Stimulated activated CD4-positive, alpha-beta T cell treated with anti-CD3 and anti-CD28 coated beads, Interleukin-2, amount 100 ng/mL, for 24 hours (primary cell): ENCODE measurements at places on chromosomes 3 and 15.
A peak's percentile ranks its signal among the peaks of the same experiment; 100 is the strongest.

DNA sequence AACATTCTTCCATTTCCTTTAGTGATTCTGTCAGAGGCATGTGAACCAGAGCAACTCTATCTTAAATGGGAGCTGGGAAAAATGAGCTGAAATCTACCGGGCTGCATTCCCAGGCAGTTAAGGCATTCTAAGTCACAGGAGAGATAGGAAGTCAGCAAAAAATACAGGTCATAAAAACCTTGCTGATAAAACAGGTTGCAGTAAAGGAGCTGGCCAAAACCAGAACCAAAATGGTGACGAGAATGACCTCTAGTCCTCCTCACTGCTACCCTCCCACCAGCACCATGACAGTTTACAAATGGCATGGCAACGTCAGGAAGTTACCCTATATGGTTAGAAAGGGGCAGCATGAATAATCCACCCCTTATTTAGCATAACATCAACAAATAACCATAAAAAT is 66.4 kb downstream of the B3GALNT1 start:
- no peak for DNase-seq

DNA sequence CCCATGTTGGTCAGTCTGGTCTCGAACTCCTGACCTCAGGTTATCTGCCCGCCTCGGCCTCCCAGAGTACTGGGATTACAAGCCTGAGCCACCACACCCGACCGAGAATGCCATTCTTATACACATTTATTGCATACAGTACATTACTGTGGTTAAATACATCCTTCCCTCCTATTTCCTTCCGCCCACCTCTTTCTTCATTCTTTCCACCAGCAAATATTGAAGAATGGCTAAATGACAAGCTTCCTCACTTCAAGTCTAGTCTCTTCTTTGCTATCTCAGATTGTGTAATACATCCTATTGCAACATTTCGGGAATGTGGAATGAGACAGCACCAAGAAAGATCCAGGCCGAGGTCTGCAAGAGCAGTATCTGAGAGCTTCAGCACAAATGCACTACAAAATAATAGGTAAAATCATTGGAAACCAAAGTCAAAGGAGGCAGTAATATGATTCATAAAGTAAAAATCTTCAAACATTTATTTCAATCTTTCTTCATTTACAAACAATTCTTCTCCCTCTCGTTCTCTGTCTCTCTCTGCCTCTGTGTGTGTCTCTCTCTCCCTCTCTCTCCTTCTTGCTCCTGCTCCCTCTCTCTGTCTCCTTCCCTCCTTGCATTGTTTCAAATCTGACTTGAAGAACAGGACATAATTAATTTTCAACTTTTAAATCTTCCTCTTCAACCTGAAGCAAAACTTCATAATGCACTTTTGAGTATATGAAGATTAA is 94.7 kb upstream of the TGFBR2 start:
- DNase-seq = no peak

- no peak for DNase-seq
These were observed 2.7 kb downstream of the PRICKLE2 start for GRCh38 chr3:64222501-64223111.

GRCh38 chr3:84039099-84039498 is 919.7 kb upstream of the CADM2 start:
- DNase-seq = no peak

- no peak for DNase-seq
These were observed 55.5 kb downstream of the PLS1 start for GRCh38 chr3:142651711-142652110.

- no peak for DNase-seq
These were observed 88.2 kb upstream of the POMGNT2 start for GRCh38 chr3:43194069-43194468.

DNA sequence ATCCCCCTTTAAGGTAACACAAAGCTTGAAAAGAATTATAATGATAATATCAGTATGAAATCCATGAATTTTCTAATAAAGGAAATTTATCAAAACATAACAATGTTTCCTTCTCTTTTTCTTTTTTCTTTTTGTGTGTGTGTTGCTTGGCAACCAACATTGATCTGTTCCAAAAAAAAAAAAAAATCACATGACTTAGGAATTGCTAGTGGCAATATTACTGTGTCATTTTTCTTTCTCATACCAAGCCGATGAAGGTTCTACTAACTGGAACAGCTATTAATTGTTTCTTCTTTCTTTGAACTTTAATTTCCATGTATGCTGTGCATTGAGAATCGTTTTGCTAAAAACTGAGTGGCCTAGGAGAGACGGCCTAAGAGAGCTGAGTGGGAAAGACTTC is 317.7 kb upstream of the ONECUT1 start:
- DNase-seq = no peak

- no peak for DNase-seq
These were observed 127.1 kb downstream of the KCNMB2 start for GRCh38 chr3:178663201-178663934.

DNA sequence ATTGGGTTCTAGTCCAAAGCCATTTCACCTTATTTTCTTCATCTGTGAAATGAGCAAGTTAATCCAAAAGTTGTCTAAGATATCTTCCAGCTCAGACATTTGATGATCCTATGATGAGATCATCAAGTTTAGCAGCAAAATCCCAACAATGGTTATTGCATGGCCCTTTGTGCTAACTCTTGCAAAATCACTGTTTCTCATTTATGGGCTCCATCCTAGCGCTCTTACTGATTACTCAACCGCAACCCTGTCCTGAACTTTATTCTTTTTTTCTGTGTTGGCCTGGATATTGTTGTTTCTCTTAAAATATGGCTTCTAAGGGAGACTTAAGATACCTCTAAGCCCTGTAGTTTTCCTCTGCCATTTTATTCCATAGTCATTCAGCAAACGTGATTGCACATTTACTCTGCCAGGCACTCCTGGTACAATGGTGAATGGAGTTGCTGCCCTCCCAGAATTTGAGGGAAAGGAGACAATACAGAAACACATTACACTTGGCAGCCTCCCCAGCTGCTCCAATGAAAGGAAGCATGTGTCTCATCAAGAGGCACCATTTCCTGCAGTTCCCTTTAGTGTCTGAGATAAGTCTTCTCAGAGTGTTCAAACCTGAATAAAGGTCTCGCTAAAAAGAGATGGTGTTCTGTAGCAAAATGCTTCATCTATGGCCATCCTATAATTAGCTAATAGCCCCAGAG is 4.4 kb downstream of the GXYLT2 start:
- DNase-seq = no peak

DNA sequence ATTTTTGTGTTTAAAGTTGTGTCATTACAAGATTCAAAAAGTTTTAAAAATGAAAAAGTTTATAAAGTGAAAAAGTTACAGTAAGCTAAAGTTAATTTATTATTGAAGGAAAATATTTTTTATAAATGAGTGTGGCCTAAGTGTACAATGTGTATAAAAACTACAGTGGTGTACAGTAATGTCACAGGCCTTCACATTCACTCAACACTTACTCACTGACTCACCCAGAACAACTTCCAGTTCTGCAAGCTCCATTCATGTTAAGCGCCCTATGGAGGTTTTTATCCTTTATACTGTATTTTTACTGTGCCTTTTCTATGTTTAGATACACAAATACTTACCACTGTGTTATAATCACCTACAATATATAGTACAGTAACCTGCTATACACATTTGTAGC is 76.3 kb downstream of the DTWD1 start:
- DNase-seq = no peak

- DNase-seq = peak; percentile 50
These were observed at the start of gene GATM for GRCh38 chr15:45378149-45378912. Gene GATM (minus strand): TSS chr15:45378544. CDS start chr15:45378453, 91 bp downstream.

- DNase-seq = no peak
These were observed 107.3 kb upstream of the PTPRG start for GRCh38 chr3:61454006-61454585.
